ENCODE measurements at places on chromosomes 13 and 19.

GRCh38 chr19:16210168-16210567 is 12.5 kb downstream of the AP1M1 start:
- no peaks in the 10 kb centered on the region for H3K4me1 ChIP-seq
- no peaks in the 10 kb centered on the region for H3K36me3 ChIP-seq
- no peaks in the 10 kb centered on the region for H3K27me3 ChIP-seq
- H3K4me3 ChIP-seq = no peak overlapping the region

DNA sequence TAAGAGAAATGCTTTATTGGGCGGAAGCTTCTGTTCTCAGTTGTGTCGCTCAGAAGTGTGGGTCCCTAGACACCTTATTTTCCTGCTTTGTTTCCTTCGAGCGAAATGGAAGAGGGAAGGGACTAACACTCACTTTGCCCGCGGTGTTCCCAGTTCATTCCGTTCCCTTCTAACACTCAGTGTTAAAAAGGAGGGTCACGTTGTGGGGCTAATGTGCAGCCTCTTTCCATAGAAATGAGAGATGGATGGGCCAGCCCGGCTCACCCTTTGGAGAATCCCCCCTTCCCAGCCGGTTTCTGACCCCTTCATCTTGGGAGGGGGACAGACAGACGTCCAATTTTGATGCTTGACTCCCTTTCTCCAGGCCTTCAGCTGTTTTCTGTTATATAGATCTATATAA is 2.3 kb downstream of the ATP11A start:
- no peaks in the 10 kb centered on the region for H3K36me3 ChIP-seq
- no peaks in the 10 kb centered on the region for H3K27me3 ChIP-seq
- DNase-seq = no peak
- H3K4me1 ChIP-seq = no peaks in the 10 kb centered on the region

- H3K4me1 ChIP-seq = no peaks in the 10 kb centered on the region
- no peak overlapping the region for H3K27ac ChIP-seq
- no peak for DNase-seq
- no peaks in the 10 kb centered on the region for H3K36me3 ChIP-seq
- H3K4me3 ChIP-seq = no peak overlapping the region
Observed at GRCh38 chr19:57016076-57016475, 103.7 kb upstream of the USP29 start.

- no peaks in the 10 kb centered on the region for H3K27me3 ChIP-seq
- no peak for DNase-seq
- H3K36me3 ChIP-seq = no peaks in the 10 kb centered on the region
Observed at GRCh38 chr19:49632576-49632975, 7.4 kb downstream of the RRAS start.

Data from prostate gland (tissue), 2 donors.